Effector memory CD4-positive, alpha-beta T cell (primary cell): ENCODE measurements at places on chromosomes 12 and 14.
A peak's percentile ranks its signal among the peaks of the same experiment; 100 is the strongest.

GRCh38 chr12:47823422-47824086, 3.9 kb upstream of the HDAC7 start:
- no peak for DNase-seq

- no peak for DNase-seq
Measured at GRCh38 chr12:92089559-92089958, 56.1 kb downstream of the BTG1 start.

DNA sequence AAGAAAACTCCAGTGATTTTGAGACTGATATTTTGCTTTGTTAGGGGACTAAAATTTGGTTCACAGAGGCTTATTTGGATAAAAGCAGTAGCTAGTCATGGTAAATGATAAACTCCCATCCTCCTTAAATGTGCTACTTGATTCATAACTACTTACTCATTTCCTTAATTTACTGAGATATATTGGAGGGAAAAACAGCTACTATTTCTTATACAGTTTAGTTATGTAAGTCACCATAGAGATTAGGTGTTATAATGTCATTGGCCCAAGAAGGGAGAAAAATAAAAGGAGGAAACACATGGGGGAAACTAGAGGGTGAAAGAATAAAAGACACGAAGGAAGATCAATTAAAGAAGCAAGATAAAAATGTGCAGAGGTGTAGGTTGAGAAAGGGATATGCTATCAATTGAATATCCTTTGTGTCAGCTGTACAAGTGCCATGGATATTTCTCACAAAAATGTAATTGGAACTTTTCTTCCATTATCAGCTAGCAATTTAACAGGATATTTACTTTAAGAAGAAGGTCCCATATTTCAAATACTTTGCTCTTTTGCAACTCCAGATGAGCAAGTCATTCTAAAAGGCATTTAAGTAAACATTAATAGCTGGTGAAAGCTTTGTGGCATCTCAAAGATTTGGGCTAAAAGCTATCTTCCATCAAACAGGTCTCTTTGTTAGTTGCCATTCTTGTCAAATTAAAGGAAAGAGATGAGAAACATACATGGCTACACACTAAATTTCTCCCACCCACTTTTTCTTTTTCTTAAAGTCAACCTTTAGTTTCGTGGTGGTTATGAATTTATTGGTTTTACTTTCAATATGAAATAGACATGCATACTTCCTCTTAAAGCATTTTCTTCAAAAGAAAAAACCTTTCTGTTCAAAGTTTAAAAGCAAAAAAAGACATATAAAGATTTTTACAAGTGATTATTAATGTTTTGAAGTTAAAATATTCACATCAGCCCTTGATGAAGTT, 439.5 kb downstream of the CCER1 start:
- no peak for DNase-seq

- DNase-seq, result no peak
Measured at GRCh38 chr14:69594846-69595245, 16.6 kb upstream of the SUSD6 start.

DNA sequence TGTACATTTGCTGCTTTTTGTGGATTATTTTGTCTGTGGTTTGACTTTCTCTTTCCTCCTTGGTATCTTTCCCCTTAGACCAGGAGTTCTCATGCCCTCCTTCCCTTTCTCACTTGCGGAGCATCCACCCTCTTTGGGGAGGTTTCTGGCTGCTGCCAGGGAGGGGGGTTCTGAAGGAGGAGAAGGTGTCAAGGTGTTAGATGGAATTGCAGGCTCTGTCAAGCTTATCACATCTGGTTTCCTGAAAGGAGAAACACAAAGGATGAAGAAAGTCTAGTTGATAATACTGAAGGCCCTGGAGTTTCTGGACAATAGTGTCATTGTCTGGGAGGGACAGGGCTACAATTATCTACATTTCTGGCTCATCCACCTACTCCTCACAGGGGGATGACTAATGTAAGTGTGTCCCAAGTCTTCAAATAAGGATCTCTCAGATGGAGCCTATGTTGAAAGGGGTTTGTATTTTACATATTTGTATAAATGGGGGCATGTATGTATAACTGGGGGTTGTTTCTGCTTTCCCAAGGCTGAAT, 217.3 kb upstream of the CCDC196 start:
- no peak for DNase-seq

- no peak for DNase-seq
Measured at GRCh38 chr12:60333461-60333860, 737.6 kb downstream of the SLC16A7 start.

GRCh38 chr12:128753438-128753837, 70.3 kb downstream of the SLC15A4 start:
- no peak for DNase-seq

GRCh38 chr14:50615552-50615951, 52.6 kb downstream of the SAV1 start:
- DNase-seq, result no peak

DNA sequence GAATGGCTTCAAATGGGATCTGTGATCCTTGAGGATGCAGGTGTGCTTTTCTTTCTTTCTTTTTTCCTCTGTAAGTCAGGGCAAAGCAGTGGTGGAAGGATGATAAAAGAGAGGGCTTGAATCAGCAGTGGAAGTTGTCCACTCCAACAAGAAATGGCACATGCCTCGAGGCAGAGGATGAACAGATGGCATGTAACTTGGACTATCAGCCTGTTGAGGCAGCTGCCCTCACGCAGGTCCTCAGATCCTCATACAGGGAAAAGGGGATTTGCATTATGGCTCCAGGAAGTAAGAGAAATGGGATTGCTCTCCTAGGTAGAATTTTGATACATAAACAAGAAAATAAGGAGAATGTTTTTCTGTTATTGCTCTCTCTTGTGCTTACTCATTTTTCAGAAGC, 368.0 kb downstream of the FUT8 start:
- no peak for DNase-seq

DNA sequence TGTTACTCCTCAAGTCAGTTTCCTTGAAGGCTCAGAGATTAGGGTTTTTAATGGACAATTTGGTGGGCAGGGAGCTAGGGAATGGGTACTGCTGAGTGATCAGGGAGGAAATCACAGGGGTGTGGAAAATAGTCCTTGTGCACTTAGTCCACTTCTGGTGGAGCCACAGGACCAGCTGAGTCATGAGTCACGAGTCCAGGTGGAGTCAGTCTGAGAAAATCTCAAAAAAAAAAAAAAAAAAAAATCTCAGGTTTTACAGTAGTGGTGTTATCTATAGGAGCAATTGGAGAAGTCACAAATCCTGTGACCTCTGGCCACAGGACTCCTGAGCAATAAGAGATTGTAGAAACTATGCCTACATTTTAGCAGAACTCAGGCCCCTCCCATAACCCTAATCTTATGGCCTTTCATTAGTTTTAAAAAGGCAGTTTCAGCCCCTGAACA, 28.2 kb upstream of the AMN1 start:
- DNase-seq, result no peak

- DNase-seq, result no peak
Measured at GRCh38 chr12:34396006-34396860, 373.9 kb downstream of the ALG10 start.

GRCh38 chr14:91119556-91120311, 5.9 kb downstream of the DGLUCY start:
- no peak for DNase-seq

DNA sequence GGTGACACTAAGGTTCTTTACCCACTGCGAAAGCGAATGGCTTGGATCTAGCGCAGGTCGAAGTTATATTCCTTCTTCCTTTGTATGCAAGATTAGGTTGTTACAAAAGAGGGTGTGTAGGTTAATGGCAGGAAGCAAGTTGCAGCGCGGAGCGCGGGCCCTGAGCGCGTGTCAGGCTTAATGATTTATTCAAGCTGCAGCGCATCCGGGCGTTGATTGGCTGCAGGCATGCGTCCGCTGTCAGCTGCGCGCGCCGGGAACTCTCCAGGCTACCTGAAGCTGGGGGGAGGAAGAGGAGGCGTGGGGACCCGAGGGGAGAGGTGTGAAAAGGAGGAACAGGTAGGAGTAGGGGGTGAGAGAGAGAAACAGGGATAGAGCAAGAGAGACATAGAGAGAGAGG, 7.4 kb downstream of the ASCL1 start:
- no peak for DNase-seq

- no peak for DNase-seq
Measured at GRCh38 chr12:116672842-116673516, 64.9 kb downstream of the SPRING1 start.

GRCh38 chr14:95314609-95315008, 5.1 kb downstream of the CLMN start:
- no peak for DNase-seq

GRCh38 chr12:18908191-18908590, 170.3 kb downstream of the CAPZA3 start:
- DNase-seq, result no peak

DNA sequence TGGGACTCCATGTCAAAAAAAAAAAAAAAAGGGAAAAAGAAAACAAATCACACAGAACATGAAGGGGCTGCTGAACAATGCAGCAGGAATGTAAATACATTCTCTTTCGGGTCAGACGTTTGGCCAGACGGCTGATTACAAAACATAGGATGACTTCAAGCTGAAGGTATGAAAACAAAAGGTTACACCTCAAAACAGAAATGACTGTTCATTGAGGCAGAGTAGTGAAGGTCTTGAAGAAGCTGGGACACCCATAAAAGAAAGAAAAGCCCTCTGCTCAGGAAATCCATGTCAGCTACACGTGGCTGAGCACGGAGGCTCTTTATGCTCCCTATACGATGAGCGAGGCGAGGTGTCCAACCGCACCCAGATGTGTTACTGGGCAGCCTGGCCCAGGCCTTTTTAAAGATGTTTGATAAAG, 37.7 kb downstream of the FGD4 start:
- DNase-seq, result no peak

DNA sequence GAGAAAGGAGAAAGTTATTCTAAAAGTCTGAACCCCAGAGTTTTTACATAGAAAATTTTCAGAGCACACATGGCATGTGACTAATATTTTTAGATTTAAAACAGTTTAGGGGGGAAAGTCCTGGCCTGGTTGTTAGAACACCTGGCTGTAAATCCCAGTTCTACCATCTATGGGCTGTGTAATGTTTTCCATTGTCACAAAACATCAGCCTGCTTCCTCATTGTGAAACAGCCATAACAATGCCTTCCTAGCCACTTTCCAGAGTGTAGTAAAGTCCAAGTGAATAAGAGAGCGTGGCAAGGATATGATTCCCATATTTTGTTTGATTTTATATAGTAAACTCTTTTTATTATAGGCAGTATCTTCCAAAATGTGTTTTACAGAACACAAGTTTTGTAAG, 310.0 kb upstream of the DCN start:
- no peak for DNase-seq

DNA sequence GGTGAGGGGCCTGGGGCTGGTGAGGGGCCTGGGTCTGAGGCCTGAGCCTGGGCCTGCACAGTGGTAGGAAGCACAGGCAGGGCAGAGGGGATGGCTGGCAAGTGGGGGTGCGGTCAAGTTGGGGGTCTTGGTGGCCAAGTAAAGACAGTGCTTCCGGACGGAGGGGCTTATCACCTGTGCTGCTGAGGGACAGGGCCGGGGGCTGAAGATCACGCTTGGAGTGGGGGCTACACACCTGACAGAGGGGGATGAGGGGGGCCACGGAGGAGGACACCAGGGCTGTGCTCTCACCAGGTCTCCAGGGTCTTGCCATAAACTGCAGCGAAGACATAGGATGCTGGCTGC, 12.2 kb downstream of the TEDC1 start:
- no peak for DNase-seq

GRCh38 chr12:130219929-130220705, 57.9 kb downstream of the FZD10 start:
- DNase-seq, result no peak

DNA sequence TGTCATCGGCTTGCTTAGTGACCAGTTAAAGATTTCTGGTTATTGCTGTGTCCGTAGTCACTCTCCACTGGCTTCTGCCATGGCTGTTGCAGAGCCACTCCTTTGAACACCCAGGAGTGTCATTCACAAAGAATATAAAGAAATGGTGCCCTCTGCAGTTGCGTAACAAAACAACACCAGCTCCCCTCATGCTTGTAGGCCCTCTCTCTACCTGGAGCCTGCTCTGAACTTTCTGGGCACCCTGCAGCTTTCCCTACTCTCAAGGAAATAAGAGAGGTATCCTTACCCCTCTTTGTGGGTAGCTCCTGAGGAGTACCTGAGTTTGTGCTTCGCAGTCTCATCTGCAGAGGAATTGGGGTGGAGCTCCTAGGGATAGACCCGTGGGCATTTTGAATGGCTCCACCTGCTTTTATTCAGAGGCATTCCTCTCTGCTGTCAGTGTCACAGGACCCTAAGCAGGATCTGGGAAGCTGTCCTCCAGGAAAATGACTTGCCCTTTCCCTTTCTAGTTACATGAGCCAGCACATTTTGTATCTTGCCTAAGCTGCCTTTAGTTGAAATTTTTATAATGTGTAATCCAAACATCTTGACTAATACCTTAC, 97.2 kb upstream of the TMEM260 start:
- DNase-seq, result no peak

DNA sequence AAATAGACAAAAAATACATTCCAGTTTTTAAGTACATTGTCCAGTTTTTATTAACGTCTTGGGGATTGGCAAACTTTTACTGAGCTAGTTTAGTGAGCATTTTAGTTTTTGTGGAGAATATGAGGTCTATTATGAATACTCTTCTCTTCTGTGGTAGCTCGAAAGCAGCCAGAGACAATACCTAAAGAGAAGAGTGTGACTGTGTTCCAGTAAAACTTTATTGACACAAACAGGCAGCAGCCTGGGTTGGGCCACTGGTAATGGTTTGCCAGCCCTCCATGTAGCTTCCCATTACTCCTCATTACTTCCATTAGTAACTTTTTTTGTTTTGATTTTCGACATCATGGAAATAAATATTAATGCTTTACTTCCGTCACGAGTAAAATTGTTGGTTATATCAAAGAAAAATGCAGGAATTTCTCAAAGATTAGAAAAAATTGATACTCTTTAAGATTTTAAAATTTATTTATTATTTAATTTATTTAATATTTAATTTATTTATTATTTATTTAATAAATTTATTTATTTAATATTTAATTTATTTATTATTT, 19.6 kb downstream of the RMST start:
- no peak for DNase-seq

GRCh38 chr12:64621257-64621942, 11.1 kb downstream of the RASSF3 start:
- DNase-seq, result no peak

GRCh38 chr14:53109105-53110041, 43.8 kb downstream of the DDHD1 start:
- peak; percentile 33 for DNase-seq

DNA sequence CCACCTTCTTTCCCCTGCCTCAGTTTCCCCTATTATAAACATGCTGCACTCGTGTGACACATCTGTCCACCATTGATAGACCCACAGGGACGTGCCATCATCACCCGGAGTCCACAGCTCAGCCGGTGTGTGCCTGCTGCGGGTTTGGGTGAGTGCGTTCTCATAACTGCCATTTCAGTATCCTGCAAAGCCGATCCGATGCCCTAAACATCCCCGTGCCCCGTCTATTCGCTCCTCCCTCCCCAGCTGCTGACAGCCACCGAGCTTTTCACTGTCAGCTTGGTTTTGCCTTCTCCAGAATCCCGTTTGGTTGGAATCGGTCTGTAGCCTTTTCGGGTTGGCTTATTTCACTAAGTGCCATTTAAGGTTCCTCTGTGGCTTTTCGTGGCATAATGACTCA, 3.9 kb downstream of the LRCOL1 start:
- no peak for DNase-seq
